ENCODE measurements at places on chromosomes 2 and 18.

- peak; percentile 30 for DNase-seq
Measured at GRCh38 chr2:162928356-162928755, 89.8 kb upstream of the KCNH7 start.

- DNase-seq = peak; percentile 53
Measured at GRCh38 chr2:147214914-147215313, 629.9 kb upstream of the ACVR2A start.

DNA sequence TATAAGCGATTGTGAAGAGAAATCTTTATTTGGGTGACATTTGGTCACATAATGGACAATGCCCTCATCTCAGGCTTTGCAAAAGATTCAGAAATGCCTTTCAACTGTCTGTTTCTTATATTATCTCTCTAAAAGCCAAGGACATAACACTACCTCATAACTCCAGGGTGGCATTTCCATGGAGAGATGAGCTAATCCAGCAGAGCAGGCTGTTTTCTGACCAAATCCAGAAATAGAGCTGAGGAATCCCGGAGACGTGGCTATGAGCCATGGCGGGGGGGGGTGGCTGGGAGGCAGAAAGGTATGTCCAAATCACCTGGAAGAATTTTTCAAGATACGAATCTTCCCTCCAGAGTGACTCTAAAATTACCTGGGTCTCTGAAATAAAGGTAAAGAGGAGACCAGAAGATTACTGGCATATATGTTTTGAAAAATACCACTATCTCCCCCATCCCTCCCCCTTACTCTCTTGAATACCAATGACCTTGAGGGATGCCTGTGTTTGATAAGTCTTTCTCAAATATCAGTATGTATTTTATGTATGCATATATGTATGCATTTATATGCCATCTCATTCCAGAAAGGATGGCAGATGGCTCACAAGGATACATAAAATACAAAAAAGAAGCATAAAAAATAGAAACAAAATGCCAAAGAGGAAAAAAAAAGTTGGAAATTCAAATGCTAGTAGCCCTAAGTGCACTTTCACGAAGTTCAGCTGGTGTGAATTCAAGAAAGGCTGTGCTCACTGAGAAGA is 296.0 kb upstream of the MGAT5 start:
- no peak for DNase-seq

GRCh38 chr2:119826370-119826961 is 66.7 kb downstream of the PTPN4 start:
- peak; percentile 41 for DNase-seq

DNA sequence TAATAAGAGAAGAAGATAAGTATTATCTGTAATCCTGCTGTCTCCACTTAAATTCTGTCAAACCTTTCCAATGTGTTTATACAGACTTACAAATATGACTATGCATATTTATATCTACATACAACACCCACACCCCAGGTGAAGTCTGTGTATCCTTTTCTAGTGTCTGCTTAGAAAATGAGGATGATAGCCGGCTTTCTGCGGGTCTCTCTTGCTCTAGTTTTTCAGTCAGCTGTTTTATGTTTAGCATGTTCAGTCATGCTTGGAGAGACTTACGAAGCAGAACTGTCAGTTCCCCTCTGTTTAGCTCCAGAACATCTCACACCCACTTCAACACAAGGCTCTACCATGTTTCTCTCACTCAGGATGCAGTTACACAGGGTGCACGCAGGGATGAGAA is 137.3 kb upstream of the NFATC1 start:
- DNase-seq = no peak

- peak; percentile 58 for DNase-seq
Measured at GRCh38 chr2:168156661-168157060, 90.7 kb downstream of the STK39 start.

- DNase-seq = no peak
Measured at GRCh38 chr2:105575499-105576025, 169.2 kb upstream of the NCK2 start.

DNA sequence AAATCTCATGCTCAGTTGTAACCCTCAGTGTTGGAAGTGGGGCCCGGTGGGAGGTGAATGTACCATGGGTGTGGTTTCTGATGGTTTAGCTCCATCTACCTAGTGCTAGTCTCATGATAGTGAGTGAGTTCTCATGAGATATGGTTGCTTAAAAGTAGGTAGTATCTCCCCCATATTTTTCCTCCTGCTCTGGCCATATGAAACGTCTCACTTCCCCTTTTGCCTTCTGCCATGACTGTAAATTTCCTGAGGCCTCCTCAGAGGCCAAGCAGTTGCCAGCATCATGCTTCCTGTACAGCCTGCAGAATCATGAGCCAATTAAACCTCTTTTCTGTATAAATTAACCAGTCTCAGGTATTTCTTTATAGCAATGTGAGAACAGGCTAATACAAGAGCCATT is 62.8 kb upstream of the RNF152 start:
- DNase-seq = no peak

GRCh38 chr2:212892193-212892592 is 259.2 kb downstream of the IKZF2 start:
- peak; percentile 46 for DNase-seq

DNA sequence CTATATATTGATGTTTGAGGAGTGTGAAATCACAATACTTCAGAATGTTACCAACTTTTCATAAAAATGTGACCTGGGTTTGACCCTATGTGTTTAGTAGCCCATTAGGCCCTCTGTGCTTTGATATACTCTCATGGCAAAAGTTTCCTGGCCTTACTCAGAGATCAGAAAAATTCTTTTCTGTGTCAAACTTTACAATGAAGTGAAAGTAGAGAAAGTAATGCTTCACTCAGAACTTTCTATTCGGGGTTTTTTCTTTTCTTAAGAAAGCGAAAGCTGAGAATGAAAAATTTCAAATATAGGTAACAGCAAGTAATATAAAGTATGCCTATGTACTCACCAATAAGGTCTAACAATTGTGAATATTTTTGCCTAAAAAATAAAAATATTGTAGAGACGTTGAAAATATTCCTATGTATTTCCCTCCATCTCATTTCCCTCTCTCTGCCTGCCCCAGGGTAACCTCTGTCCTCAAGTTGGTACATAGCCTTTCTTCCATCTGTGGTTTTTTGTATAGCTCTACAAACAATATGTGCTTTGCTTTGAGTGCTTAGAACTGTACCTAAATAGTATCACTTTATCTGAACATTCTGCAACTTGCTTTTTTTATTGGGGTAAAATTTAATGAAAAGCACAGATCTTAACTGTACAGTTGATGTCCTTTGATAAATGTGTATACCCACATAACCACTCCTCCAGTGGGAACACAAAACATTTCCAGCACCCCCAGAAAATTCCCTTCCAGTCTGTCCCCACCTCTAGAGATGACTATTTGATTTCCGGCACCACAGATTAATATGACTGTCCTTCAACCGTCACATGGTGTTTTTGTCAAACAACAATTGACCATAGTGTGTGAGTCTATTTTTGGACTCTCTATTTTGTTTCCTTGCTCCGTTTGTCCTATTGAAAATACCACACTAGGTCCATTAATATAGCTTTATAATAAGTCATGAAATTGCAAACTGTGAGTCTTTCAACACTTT is 10.3 kb upstream of the ACKR3 start:
- no peak for DNase-seq

GRCh38 chr2:182980115-182980514 is 58.1 kb downstream of the NCKAP1 start:
- DNase-seq = peak; percentile 58

- DNase-seq = peak; percentile 9
Measured at GRCh38 chr2:157420771-157421323, 23.0 kb downstream of the CYTIP start.

- no peak for DNase-seq
Measured at GRCh38 chr2:238404406-238405216, 22.1 kb upstream of the ASB1 start.
